ENCODE measurements at places on chromosomes 4 and X. TPM values are rescaled to one million over a fixed set of nuclear protein-coding genes. Genes with fewer than 3 reads are reported as not detected.
A peak's percentile ranks its signal among the peaks of the same experiment; 100 is the strongest.

GRCh38 chr4:16694173-16694883, 204.1 kb downstream of the LDB2 start:
- H3K36me3 ChIP-seq = no peaks in the 10 kb centered on the region
- no peaks in the 10 kb centered on the region for H3K27me3 ChIP-seq
- DNase-seq = no peak
- H3K27ac ChIP-seq = no peak overlapping the region
- peaks cover 29% of the 10 kb centered on the region for H3K4me1 ChIP-seq

- no peak overlapping the region for H3K4me3 ChIP-seq
- no peak for DNase-seq
These were observed 192.8 kb downstream of the DCTD start for GRCh38 chr4:182724414-182724813.

GRCh38 chr4:117383468-117383867, 298.1 kb upstream of the TRAM1L1 start:
- H3K36me3 ChIP-seq = no peaks in the 10 kb centered on the region
- no peak overlapping the region for H3K27ac ChIP-seq
- no peaks in the 10 kb centered on the region for H3K4me1 ChIP-seq
- no peaks in the 10 kb centered on the region for H3K27me3 ChIP-seq
- H3K4me3 ChIP-seq = no peak overlapping the region

DNA sequence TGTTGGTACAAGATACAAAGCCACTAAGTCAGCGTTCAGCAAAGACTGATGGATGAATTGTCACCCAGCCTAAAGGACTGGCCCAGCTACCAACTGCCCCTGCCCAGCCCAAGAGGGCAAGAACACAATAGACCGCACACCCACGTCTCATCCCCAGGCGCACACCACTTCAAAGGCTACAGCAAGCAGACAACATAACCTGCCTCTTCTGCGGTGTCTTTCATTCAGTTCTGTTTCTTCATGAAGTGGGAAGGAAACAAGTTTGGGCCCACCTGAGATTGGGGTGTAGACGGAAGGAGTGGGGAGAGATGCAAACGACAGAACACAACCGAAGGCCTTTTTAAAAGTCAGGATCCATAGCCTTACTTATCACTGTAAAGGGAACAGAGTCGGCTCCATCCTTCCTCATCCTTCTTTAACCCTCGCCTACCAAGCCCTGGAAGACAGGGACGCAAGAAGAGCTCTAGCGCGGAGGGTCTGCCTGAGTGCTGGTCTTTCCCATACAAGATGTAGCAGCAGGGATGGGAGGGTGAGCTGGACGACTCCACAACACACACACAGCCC, 691 bp downstream of the SCARB2 start:
- no peaks in the 10 kb centered on the region for H3K27me3 ChIP-seq
- no peaks in the 10 kb centered on the region for H3K36me3 ChIP-seq
- H3K27ac ChIP-seq = peak overlapping the region; percentile 99

DNA sequence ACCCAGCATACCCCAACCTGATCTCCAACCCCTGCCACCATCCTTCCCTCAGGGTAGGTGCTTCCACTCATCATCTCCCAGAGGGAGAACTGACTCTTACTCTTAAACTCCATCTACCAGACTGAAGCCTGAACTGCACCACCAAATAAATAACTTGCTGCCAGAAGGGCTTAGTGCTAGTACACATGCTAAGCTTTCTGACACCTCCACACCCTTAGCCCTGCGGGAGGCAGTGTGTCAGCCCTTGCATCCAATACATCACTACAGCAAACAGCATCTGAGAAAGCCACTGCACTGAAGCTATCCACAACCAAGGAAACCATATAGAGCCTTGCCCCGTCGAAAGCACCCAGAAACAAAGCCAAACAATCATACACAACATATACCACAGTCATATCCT, 68.6 kb upstream of the MCF2 start:
- no peak overlapping the region for H3K4me3 ChIP-seq
- no peaks in the 10 kb centered on the region for H3K27me3 ChIP-seq
- no peak overlapping the region for H3K27ac ChIP-seq
- no peak for DNase-seq
- peaks cover 20% of the 10 kb centered on the region for H3K36me3 ChIP-seq
- no peaks in the 10 kb centered on the region for H3K4me1 ChIP-seq

DNA sequence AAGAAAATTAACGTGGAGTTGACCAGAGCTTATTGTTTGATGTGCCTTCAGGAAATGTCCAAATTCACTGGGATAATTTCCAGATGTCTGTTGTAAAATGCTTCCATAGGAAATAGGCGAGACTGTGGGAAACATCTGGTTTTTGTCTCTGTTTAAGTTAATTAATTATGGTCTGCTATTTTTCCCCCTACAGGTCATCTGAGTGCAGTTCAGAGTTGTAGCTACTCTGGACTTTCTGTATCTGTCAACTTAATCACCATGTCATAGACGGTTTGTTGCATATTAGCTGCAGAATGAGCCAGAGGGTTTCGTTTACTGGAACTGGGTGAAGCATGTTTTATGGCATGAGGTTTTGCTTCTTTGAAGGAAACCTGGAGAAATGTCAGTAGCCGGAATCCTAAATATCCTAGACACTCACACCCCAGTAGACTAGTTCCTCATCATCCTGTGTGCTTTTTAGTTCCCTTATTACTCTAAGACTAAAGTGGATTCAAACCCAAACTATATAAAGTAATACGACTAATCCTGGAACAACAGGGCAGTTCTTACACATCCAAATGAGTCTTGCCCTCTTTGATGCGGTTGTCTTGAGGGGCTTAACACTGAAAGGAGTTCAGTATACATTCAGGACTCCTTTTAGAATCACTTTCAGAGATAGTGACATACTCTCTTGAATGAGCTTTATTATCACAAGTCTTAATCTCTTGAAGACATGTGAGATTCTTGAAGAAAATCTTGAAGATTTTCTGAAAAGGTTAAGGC, 62.5 kb downstream of the PPEF1 start:
- no peak overlapping the region for H3K4me3 ChIP-seq
- no peaks in the 10 kb centered on the region for H3K36me3 ChIP-seq
- no peak for DNase-seq
- no peaks in the 10 kb centered on the region for H3K27me3 ChIP-seq
- H3K27ac ChIP-seq = no peak overlapping the region

DNA sequence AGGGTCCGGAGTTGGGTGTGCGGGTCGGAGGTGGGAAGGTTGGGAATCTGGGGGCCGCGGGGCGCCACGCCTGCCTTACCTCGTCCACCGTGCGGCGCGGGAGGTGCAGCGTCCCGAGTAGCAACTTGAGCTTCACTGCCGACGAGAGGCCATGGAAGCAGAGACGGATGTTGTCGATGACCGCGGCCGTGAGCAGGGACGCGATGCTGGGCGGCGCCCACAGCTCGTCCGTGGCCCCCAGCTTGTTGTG, 178 bp downstream of the NELFA start:
- H3K27me3 ChIP-seq = no peaks in the 10 kb centered on the region
- no peak for DNase-seq
- peak overlapping the region; percentile 98 for H3K4me3 ChIP-seq
- H3K36me3 ChIP-seq = peaks cover 28% of the 10 kb centered on the region

GRCh38 chr4:8355864-8356565, 84.5 kb downstream of the ACOX3 start:
- DNase-seq = peak; percentile 41
- no peaks in the 10 kb centered on the region for H3K27me3 ChIP-seq
- H3K27ac ChIP-seq = no peak overlapping the region
- H3K4me1 ChIP-seq = peaks cover 30% of the 10 kb centered on the region
- H3K36me3 ChIP-seq = no peaks in the 10 kb centered on the region
- H3K4me3 ChIP-seq = no peak overlapping the region

- no peaks in the 10 kb centered on the region for H3K4me1 ChIP-seq
- no peak for DNase-seq
- no peaks in the 10 kb centered on the region for H3K36me3 ChIP-seq
- no peak overlapping the region for H3K27ac ChIP-seq
- H3K27me3 ChIP-seq = no peaks in the 10 kb centered on the region
These were observed 292.9 kb downstream of the TLL1 start for GRCh38 chr4:166165829-166166420.

DNA sequence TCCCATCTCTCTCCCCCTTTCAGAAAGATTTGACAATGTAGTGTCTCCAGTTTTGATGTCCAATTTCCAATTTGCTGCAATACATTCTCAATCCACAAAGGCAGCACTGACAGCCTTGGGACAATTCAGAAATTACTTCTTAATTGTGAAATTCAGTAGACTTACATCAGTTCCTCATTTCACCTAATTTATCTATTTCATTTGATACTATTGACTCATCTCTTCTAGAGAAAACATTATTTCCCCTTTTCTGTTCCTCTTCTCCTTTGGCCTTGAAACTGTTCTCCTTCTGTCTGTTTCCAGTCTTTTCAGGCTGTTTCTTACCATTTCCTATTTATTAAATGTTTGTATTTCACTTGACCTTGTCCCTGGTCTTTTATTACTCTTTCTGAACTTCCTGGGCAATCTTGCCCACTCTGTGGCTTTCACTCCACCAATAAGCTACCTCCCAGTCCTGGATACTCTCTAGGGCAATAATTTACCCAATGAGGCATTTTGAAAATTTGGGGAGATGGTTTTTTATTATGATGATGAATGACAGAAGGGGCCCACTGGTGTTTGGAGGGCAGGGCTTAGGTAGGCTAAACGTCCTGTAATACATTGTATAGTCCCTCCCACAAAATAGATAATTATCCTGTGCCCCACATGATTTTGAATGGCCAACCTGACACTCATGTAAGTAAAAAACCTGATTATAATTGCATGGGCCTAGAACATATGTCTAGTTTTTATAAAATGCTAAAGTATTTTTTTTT, 498.0 kb upstream of the BOD1L1 start:
- no peaks in the 10 kb centered on the region for H3K27me3 ChIP-seq
- no peak for DNase-seq
- H3K4me1 ChIP-seq = no peaks in the 10 kb centered on the region
- no peak overlapping the region for H3K27ac ChIP-seq
- no peak overlapping the region for H3K4me3 ChIP-seq

- H3K27me3 ChIP-seq = no peaks in the 10 kb centered on the region
- H3K4me1 ChIP-seq = no peaks in the 10 kb centered on the region
- H3K36me3 ChIP-seq = no peaks in the 10 kb centered on the region
- H3K27ac ChIP-seq = no peak overlapping the region
- DNase-seq = peak; percentile 5
These were observed 791.0 kb upstream of the DIAPH2 start for GRCh38 chrX:95893636-95894035.

- H3K4me3 ChIP-seq = no peak overlapping the region
- no peaks in the 10 kb centered on the region for H3K36me3 ChIP-seq
- H3K4me1 ChIP-seq = peaks cover 28% of the 10 kb centered on the region
These were observed 5.7 kb downstream of the GUCY1A1 start for GRCh38 chr4:155672342-155672741.

NXF2B gene
- total RNA-seq = not detected

FRG2 gene
- total RNA-seq = not detected

TEX13B gene
- not detected for total RNA-seq

PCYT1B gene
- 3.1 TPM for total RNA-seq

MAGEA2B gene
- total RNA-seq = not detected

All from stomach (tissue), 19 donors.